Prostate gland (tissue), 2 donors: ENCODE measurements at places on chromosomes 1 and 21. TPM values are rescaled to one million over a fixed set of nuclear protein-coding genes. Genes with fewer than 3 reads are reported as not detected.

DNA sequence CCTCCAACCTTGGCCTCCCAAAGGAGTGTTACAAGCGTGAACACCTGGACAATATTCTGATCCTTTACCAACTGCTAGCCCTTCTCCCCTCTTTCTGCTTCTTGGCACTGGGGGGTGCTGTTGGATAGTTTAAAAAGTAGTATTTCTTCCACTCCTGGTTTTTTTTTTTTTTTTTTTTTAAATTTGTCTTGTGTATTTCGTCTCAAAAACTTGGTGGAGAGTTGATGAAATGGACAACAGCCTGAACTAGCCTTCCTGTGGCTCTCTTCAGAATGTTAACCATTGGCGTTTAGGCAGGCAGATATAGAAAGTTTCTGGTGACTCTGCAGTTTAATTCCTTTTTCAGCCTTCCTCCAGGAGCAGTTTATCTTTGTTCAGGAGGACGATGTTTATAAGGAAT, 69.7 kb upstream of the USP24 start:
- peak; percentile 10 for DNase-seq

DNA sequence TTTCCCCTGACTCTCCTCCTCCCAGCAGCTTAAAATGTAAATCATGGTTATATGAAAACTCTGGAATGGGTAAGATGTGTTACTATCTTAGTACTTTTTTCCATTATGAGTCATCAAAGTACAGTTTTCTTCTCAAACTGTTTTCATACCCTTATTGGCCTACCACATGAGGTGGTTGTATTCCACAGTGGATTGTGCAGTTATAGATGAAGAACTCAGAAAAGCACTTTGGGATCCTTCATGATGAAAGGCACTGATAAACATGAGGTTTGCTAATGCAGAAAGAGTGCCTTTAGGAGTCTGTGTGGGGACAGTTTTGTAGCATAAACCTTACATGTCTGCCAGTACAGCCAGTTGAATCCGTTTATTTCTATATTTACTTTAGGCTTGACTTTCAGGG, 32.0 kb upstream of the MYOCOS start:
- no peak for DNase-seq

GRCh38 chr1:229409616-229410369, 24.1 kb downstream of the ACTA1 start:
- DNase-seq, result no peak

Gene ARHGEF10L
- total RNA-seq, result 26.0 TPM

Gene KRTAP15-1
- total RNA-seq, result not detected
